ENCODE measurements at places on chromosomes 16 and 17.

DNA sequence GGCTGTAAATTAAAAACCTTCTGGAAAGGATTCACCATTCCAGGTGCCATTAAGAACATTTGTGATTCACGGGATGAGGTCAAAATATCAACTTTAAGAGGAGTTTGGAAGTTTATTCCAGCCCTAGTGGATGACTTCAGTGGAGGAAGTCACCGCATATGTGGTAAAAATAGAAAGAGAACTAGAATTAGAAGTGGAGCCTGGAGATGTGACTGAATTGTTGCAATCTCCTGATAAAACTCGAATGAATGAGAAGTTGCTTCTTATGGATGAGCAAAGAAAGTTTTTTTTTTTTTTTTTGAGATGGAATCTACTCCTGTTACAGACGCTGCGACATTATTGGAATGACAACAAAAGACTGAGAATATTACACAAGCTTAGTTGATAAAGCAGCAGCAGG lies 26.7 kb downstream of the CCL4 start:
- H3K36me3 ChIP-seq: no peaks in the 10 kb centered on the region
- no peak for DNase-seq
- peaks cover 13% of the 10 kb centered on the region for H3K27me3 ChIP-seq

DNA sequence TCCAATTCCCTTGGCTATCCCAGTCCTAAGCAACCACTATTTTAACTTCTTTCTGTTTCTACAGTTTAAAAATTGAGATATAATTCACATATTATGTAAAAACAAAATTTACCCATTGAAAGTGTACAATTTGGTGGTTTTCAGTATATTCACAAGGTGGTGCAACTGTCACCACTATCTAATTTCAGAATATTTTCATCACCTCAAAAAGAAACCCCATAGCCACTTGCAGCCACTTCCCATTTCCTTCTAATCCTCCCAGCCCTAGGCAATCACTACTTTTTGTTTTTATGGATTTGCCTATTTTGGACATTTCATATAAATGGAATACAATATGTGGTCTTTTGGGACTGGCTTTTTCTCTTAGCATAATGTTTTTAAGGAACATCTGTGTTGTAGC lies 36.1 kb upstream of the NACA2 start:
- H3K27ac ChIP-seq: no peak overlapping the region
- no peak overlapping the region for H3K4me3 ChIP-seq
- H3K27me3 ChIP-seq: no peaks in the 10 kb centered on the region
- H3K4me1 ChIP-seq: no peaks in the 10 kb centered on the region
- no peaks in the 10 kb centered on the region for H3K36me3 ChIP-seq

DNA sequence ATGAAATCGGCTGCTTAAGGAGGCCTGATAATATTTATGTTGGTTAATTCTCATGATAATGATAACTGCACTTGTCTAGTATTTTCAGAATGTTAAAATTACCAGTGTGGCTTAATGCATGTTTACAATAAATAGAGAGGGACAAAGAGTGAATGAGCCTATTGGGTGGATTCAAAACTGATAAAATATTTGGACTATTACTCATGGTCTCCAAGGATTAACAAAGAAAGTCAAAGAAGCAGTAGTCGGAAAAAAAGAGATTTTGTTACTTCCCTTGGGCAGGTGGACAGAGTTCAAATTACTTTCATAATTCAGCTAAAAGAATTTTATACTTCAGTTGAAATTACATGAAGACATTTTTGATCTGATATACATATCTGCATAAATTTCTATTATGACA lies 258.2 kb upstream of the PMFBP1 start:
- H3K4me3 ChIP-seq: no peak overlapping the region
- H3K4me1 ChIP-seq: no peaks in the 10 kb centered on the region
- no peak for DNase-seq
- H3K36me3 ChIP-seq: 0 out of 2 replicates have a peak, but pooled peaks cover 5% of the 10 kb centered on the region

DNA sequence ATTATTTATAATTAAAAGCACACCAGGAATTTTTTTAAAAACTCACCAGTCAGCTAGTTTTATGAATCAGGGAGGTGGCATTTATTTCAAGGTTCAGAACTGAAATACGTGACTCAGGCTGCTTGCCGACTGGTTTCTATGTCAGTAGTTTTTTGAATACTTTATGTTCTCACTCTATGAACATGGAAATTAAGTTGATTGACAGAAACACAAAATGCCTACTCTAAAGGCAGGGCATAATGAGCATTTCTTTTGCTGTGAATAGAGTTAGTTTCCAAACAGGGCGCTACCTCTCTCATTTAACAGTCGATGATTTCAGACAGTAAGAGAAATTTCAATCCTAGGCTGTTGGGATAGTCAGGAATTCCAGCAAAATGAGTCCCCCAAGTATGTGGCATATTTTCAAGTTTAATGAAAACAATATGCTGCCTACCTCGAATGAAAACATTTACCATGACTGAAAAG lies 6.7 kb downstream of the HS3ST3B1 start:
- H3K36me3 ChIP-seq: no peaks in the 10 kb centered on the region
- peaks cover 25% of the 10 kb centered on the region for H3K4me1 ChIP-seq
- peak overlapping the region; percentile 73 for H3K27ac ChIP-seq
- H3K4me3 ChIP-seq: peak overlapping the region; percentile 5

DNA sequence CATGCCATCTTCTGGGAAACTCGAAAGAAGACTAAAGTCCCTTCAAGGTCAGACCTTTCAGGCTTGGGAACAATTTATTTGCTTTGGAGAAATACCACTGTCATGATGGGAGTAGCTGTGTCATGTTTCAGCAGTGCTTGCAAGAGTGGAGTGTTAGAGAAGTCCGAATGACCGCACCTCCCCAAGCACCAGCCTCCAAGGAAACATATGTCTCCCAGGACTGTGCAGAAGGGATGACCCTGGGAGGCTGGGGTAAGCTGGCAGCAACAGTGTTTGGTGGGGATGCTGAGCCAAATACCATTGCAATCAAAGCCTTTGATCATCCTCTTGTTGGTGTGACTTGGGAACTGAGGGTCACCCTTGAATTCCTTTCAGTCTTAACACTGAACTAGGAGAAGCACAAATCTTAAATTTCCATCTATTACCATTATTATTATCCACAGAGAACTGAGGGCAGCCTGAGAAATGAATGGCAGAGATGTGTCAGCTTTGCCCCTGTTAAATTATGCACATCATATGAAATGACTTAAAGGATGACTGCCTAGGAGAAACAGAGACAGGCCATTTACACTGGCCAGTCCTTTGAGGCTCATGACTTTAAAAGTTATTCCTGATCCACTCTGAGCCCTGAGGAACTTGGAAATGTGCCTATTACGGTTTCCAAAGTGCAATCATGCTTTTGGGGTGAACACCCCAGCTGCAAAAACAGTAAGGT lies 244.9 kb downstream of the CA10 start:
- DNase-seq: no peak
- H3K27ac ChIP-seq: no peak overlapping the region
- no peaks in the 10 kb centered on the region for H3K36me3 ChIP-seq
- no peaks in the 10 kb centered on the region for H3K4me1 ChIP-seq
- H3K27me3 ChIP-seq: peaks cover 4% of the 10 kb centered on the region
- no peak overlapping the region for H3K4me3 ChIP-seq
